ENCODE measurements at places on chromosomes 7 and 10.
A peak's percentile ranks its signal among the peaks of the same experiment; 100 is the strongest.

GRCh38 chr7:4641091-4641666, 40.9 kb upstream of the FOXK1 start:
- DNase-seq: no peak

DNA sequence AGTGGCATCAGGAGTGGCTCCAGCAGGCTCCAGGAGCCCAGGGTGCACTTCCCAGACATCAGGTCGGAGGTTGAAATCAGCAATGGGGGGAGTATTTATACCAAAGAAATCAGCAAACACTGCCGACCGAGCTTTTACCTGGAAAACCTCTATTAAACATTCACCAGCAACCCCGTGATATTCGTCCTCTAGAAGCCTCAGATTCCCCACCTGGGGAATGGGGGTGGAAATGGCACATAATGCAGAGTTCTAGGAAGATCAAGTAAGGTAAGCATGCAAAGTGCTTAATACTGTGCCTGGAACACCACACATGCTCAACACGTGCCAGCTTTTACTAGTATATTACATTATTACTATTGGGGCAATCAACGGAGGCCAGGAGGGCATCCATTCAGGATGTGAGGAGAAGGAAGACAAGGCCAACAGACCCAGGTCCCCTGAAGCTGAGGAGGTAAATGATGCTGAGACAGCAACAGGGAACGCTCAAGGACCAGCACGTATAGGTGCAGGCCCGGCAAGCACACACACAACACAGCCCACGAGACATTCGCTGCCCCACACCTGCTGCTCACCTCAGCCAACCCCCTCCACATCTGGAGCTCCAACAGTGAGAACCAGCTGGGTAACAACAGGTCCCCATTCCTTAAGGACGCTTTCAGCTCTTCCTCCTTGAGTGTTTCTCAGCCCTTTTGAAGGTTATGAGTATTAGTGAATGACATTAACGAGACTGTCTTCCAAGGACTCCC, 125.5 kb downstream of the TNS3 start:
- no peak for DNase-seq

DNA sequence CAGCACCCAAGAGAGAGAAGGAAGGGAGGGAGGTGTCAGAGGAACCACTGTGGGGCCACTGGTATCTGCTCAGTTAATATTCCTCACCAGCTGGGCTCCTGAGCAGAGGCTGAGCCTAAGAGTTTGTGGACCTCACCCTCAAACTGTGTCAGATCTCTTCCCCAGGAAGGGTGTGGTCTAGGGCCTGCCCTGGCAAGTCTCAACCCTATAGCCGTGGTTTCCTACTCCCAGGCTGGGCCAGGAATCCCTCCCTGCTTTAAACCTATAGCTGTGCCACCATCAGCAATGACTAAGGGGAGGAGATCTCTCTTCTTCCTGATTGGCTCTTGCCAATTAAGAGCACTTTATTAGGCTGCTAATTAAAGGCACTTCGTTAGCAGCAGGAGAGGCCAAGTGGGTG, 29.9 kb downstream of the POLL start:
- DNase-seq: no peak

DNA sequence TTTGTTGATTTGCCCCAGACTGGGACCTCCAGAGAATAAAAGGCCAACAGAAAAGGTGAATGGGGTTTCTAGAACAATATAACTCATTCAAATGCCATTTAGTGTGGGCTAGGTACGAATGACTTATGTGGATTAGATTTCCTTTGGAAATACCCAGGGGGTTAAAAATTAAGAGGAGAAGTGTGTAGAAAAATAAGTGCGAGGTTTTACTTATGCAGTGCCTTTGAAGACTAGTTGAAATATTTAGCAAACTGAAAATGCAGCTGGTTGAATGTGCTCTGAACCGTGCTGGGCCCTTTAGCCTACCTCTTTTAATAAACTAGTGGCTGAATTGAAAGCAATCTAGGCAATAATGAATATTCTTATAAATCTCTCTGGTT, 180.6 kb downstream of the LRMDA start:
- no peak for DNase-seq

GRCh38 chr7:30252885-30253795, 31.3 kb upstream of the ZNRF2 start:
- DNase-seq: no peak

DNA sequence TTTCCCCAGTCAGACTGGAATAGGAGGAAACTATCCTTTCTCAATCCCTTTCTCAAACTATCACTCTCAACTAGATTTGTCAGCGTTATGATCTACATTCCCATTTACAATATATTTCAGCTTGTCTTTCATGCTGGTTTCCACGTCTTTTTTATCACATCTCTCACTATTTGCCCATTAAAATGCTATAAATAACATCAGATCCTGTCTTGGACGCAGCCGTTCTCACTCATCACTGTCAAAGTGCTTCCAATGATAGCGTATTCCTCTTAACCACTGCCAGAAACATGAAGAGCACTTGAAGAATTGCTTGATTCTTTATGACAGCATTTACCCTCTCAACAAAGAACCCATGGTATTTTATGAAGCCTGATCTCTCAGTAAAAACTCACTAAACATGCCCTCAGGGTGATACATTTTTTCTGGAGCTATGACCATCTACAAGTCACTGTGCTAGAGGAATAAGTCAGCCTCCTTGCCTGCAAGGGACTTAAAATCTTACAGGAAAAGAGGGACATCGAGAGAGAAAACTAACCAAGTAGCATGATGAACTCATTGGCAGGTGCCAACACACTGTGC, 205.6 kb upstream of the PFKP start:
- DNase-seq: no peak

- no peak for DNase-seq
These were observed 196.4 kb upstream of the PCLO start for GRCh38 chr7:83359108-83359507.

GRCh38 chr7:92808006-92808405, 28.4 kb downstream of the CDK6 start:
- peak; percentile 42 for DNase-seq

DNA sequence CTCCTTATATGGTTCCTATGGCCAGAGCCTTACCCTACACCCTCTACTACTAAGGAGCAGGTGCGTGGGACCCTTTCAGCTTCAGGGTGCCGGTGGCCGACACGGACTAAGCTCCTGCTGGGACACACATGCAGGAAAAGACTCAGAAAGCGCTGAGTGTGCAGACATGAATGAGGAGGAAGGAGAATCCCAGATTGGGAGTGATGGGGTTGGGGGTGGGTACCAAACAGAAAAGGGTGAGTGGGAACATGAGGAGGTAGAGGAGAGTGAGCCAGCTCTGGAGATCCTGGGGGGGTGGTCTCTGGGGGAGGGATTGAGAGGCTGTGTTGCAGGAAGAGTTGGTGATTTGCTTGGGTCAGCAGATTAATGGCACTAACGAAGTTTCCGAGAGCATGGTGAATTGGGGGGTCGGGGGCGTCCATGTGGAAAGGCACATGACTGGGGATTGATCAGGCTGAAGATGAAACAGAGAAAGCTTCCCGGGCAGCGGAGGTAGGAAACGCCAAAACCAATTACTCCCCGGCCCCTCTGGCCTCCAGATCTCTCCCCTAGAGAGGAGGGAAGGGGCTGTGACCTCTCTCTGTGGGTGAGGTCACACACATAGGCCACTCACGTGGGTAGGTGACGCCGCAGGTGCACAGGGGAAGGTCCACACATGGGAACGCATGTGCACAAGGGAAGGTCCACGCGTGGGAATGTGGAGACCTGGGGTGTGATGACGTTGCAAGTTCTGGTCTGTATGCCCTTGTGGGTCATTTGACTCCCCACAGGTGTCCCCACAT, 37.9 kb upstream of the SLF2 start:
- DNase-seq: no peak

GRCh38 chr7:129923709-129924108, 29.1 kb downstream of the UBE2H start:
- DNase-seq: peak; percentile 67

- no peak for DNase-seq
These were observed 436.8 kb upstream of the C7orf33 start for GRCh38 chr7:148153616-148154284.
